Endothelial cell (in vitro differentiated cells): ENCODE measurements at places on chromosomes 12 and 14.
A peak's percentile ranks its signal among the peaks of the same experiment; 100 is the strongest.

DNA sequence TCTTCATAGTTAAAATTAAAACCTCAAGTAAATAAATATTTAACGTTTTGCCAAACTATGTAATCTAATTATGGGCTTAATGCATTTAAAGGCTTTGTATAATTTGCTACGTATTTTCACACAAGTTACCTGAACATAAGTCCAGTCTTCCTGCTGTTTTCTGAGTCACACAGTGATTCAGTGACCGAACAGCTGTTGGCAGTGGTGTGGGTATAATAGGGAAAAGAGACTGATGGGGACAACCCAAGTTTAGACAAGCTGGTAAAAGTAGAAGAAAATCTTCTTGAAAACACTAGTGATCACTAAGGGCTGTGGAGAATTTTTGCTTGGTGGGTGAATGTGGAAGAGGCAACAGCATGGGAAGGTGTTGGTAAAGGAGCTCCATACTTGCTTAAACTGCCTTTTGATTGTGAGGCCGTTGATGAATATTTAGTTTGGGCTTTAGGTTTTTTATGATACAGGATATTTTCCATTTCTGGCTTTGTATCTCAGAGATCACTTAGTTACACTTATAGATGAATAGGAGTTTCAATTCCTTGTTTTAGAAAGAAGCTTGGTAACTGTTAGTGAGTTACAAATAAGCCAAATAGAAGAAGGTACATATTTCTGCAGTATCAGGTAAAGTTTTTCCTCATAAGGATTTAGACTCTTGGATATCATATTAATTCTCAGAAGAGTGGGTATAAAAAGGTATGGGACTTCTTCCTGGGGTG is 23.9 kb downstream of the LRRK2 start:
- no peak for DNase-seq

GRCh38 chr14:73776194-73776537 is 62.0 kb upstream of the PNMA1 start:
- DNase-seq, result no peak

GRCh38 chr12:1972856-1973317 is 31.4 kb downstream of the DCP1B start:
- no peak for DNase-seq

DNA sequence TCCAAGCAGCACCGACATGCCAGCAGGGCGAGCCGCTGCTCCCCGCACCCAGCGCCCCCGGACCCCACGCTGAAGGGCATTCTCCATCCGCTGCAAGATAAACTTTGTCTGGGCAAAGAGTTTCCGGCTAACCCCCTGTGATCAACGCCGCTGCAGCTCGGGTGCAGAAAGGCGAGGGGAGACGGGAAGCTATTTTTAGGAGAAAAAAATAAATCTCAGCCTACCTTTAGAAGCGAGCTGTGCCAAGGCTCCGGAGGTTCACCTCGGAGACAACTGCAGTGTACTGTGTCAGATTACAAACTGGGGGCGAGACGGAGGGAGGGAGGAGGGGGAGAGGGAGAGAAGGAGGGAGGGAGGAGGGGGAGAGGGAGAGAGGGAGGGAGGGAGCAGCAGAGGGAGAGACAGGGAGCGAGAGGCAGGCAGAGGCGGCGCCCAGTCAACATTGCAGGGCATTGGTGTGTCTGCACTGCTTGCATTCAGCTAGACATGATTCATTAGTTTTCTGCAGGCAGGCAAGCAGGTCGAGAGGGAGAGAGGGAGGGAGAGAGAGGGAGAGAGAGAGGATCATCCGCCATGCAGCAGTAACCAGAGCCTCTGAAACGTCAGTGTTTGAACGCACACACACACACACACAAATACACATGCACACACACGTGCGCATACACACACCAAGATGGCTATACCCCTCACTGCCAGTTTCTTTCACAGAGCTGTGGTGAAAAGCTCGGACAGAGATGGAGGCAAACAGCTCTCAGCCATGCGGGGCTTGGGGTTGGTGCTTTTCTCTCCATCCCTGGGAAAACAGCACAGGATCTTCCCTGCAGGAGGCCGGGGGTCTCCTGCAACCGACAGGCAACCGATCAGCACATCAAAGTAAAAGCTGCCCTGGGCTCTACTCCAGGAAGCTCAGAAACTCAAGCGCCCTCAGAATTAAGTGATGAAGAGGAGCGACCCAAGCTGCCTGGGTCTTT is at the start of gene RIMBP2:
TSS of gene RIMBP2 (minus strand) at position 302 of the 971 bp plus-strand sequence. CDS start 237,286 bp downstream, outside the sequence.
- no peak for DNase-seq

DNA sequence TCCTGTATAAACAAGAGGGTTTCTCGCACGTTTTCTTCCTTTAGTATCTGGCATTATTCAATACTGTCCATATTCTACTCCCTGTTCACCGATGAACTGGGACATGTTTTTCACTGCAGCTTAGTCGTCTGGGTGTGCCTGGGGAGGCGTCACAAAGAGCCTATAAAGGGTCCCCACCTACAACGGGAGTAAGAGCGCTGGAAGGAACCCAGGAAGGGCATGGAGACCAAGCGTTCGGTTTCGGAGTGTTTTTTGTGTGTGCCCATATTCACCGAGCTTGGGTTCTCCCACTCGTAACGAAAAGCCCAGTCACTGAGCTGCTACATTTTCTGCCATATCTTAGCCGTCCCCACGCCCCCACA is 592 bp upstream of the USP15 start:
- DNase-seq, result no peak

DNA sequence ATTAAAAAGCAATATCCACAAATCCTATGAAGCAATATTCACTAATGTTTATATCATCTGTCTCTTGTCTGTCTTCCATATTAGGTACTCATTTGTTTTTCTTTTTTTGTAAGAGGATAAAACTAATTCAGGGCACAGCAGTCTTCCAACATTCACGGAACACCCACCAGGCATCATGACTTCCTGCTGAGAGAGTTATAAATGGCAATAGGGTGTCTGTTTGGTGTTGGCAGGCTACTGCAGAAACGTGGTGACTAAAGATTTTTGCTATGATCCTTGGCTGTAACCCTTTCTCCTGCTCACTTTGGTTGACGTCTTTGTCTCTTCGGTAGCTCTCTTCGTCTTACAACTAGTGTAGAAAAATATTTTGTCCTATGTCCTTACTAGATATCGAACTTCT is 860.6 kb upstream of the MGAT4C start:
- no peak for DNase-seq

DNA sequence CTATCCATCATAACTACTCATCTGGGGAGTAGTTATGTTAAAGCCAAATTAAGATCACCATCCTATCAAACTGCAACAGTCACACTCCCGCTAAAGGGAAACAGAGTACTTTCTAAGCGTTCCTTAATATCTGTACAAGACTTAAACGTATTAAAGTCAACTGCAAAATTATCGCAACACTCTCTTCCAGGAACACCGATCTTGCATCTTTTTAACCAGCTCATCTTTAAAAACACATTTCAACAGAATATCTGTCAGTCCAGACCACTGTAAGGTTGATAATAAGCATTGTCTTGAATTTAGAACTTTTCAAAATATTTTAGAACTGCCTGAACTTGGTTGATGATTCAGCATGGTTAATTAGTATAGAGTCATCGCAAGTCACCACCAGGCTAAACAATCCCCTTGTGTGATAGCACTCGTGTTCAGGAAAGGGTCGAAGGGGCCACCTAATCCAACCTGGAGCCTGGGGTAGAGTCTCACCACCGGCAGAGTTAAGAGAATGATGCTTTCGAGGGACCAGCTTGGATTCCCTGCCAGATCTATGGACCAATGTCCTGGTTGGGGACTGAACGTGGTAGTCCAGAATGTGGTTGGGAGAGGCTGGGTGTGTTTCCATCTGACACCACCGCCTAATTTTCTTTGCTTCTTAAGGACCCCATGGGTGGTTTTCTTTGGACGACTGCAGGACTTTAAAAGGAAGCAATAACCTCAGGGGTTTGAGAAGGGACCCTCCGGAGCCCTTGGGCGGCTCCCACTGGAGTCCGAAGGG is 890 bp downstream of the SPTLC2 start:
- peak; percentile 7 for DNase-seq

GRCh38 chr14:102220031-102220430 is 80.3 kb downstream of the WDR20 start:
- no peak for DNase-seq

GRCh38 chr14:102902086-102902485 is 20.4 kb upstream of the AMN start:
- no peak for DNase-seq

DNA sequence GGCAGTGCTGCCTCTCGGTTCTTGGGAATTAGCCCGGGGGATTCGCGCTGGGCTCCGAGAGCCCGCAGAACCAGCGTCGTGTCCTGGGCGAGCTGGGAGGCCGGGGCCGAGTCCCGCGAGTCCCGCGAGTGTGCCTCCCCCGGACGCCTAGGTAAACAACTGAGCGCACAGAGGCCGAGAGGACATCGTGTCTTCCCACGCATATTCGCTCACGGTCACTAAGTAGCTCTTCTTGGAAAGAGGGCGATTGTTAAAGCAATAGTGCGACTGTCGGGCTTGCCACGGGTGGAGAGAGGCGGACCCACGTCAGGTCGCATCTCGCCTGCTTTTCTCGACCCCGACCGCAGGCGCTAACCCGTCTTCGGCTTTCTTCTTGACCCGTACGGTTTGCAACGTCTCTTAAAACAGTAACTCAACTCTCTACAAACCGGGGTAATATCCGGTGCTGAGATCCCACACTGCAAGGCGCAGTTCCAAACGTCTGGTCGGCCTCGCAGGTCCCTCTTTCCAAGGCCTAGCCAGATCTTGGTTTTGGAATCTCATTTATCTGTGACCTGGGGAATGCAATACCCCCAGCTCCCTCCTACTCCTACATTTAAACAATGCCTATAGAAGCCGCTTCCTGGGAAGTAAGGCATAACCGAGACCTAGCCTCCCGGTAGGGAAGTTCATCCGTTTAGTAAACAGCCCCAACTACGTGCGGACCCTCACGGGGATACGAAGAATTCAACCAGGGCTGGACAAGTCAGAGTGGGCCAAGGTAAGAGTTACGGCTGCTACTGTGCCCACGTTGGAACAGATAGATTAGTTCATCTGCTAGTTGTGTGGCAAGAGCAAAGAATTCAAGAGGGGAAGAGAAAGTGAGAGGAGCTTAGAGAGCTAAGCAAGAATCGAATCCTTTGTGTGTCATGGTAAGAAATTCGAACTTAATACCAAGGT is 736 bp upstream of the PHLDA1 start:
- DNase-seq, result peak; percentile 39

DNA sequence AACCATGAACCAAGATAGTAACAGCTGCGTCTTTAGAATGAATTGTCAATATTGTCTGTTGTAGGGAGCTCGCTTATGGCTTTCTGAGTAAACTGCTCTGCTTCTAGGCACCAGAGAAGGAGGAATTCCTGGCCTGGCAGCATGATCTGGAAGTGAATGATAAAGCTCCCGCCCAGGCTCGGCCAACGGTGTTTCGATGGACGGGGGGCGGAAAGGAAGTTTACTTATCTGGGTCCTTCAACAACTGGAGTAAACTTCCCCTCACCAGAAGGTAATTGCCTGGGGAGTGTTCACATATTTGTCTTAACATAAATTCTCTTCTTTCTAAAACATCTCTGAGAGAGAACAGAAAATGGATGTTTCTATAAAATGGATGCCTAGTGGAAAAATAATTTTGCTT is 4.3 kb downstream of the PRKAB1 start:
- no peak for DNase-seq

GRCh38 chr12:5262885-5263284 is 169.0 kb upstream of the NTF3 start:
- DNase-seq, result no peak

- DNase-seq, result no peak
Measured at GRCh38 chr14:99431986-99432385, 48.7 kb downstream of the SETD3 start.

- no peak for DNase-seq
Measured at GRCh38 chr14:99075771-99076375, 196.1 kb downstream of the BCL11B start.

GRCh38 chr12:55683676-55684075 is 24.0 kb downstream of the ITGA7 start:
- DNase-seq, result no peak

DNA sequence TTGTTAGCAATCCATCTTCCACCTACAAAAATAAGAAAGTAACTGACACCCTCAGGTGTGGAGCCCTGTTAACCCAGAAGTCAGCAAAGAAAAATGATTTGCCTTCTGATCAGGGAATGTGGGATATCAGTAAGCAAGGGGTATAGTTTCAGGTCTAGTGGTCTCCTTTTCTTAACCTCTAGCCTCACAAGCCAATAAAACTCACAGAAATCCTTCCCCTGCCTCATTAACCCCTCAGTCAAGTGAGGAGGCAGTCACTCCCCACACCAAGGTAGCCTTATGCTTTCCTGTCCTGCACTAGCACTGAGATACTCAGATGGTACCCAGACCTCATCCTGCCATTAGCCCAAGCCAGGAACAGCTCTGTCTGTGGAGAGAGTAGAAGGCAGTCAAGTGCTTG is 103.4 kb upstream of the VASH1 start:
- no peak for DNase-seq

- DNase-seq, result no peak
Measured at GRCh38 chr12:120258323-120258896, 7.1 kb downstream of the PXN start.
